ENCODE measurements at places on chromosomes 1 and 21.

DNA sequence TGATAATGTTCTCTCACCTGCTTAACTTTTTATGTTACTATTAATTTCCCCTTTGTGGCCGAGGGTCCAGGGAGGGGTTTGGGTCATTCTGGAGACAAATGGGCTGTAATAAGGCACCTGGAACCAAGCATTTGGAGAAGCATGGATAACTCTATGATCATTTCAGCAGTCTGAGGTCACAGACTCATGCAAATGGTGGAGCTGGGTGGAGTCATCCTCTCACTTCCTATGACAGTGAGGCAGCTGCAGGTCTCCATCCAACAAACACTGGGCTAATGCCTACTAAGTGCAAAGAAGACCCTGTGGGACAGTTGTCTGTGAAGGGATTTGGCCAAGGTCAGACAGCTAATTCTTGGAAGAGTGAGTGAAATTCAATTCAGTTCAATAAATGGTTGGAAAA, 28.8 kb upstream of the CAMTA1 start:
- DNase-seq: no peak

DNA sequence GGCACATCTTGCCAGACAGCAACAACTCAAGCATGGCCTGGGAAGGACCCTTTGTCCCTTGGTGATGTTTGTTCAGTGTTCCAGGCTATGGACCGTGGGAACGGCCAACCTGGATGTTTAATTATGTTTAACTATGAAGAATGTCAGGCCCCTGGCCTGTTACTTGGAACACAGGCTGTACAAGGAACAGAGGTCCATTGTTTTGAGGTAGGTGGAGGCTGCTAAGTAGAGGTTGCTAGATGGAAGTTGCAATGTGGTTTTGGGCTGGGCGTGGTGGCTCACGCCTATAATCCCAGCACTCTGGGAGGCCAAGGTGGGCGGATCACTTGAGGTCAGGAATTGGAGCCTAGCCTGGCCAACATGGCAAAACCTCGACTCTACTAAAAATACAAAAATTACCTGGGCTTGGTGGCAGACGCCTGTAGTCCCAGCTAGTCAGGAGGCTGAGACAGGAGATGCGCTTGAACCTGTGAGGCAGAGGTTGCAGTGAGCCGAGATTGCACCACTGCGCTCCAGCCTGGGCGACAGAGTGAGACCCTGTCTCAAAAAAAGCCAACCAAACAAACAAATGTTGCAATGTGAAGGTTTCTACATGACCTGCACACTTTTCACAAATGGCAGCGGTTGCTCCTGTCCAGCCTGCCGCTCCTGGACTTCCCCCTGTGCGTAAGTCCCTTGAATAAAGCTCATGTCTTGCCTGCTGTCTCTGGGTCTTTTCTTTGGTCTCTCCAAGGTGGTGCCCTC, 2.5 kb upstream of the LEFTY1 start:
- peak; percentile 63 for DNase-seq

- DNase-seq: peak; percentile 81
Observed at GRCh38 chr1:168467452-168467851, 76.3 kb downstream of the XCL2 start.

- peak; percentile 56 for DNase-seq
Observed at GRCh38 chr1:175179837-175180590, 12.6 kb downstream of the KIAA0040 start.

DNA sequence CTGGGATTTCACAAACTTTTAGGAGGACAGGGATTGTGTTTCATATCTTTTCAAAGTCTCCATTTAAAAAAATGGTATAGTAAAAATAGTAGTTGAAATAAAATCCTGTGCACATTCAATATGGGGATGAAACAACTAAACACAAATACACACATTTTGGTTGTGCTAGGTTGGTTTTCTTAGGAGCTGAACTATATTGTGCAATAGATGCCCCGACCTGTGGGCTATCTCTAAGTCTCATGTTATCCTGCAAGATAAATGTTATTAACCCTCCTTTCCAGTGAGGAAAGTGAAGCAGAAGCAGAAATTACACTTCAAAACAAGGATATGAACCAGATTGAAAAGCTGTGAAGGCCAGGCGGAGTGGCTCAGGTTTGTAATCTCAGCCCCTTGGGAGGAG, 1.3 kb upstream of the PLD5 start:
- no peak for DNase-seq

DNA sequence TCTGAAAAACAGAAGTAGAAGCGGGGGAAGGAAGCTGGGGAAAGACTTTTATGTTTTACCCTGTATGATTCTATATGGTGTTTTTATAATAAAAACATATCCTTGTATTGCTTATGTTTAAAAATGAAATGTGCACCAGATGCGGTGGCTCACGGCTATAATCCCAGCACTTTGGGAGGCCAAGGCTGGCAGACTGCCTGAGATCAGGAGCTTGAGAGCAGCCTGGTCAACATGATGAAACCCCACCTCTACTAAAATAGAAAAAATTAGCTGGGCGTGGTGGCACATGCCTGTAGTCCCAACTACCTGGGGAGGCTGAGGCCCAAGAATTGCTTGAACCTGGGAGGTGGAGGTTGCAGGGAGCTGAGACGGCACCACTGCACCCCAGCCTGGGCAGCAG, 155.4 kb downstream of the SMYD3 start:
- DNase-seq: no peak

- DNase-seq: peak; percentile 25
Observed at GRCh38 chr1:207355060-207355459, 33.6 kb downstream of the CD55 start.

GRCh38 chr21:33854604-33855003, 61.0 kb downstream of the ATP5PO start:
- DNase-seq: peak; percentile 85

- DNase-seq: no peak
Observed at GRCh38 chr1:48560577-48560976, 88.6 kb upstream of the SPATA6 start.

All from M059J (cell line).